ENCODE measurements at places on chromosomes 7 and 10.
A peak's percentile ranks its signal among the peaks of the same experiment; 100 is the strongest.

DNA sequence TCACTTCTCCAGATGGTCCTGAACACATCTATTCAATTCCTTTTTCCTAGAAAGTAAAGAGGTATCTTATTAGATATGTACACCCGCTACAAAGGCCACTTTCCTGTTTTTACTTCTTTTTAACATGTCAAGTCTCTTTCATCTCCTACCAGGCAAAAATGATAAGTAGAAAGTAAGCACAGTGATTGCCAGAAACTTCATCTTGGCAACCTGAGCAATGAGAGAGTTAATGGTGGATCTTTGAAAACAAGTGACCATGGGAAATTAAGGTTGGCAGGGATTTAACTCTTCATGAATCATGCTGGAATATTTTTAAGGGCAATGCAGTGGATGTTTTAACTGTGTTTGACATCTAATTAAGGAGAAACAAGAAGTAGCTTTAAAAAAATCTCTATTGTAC is 2.7 kb downstream of the SEMA3A start:
- no peak for DNase-seq

DNA sequence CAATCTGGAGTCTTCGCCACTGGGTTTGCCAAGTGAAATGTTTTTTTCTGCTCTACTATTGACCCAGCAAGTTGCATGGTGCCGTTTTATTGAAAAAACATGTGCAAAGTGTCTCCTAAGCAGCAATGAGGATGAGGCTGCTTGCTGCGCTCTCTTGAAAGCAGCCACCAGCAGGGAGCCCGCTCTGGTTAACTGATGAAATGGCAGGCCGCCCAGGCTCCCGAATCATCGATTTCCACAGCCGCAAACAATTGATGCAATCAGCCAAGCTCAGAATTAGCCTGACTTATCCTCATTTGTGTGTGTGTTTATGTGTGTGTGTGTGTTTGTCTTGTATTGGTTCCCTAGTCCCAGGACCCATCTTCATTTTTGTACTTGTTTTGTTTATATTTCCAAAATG is 22.2 kb upstream of the LYZL1 start:
- DNase-seq: no peak

GRCh38 chr7:120529736-120530135 is 256.8 kb downstream of the KCND2 start:
- no peak for DNase-seq

- no peak for DNase-seq
Measured at GRCh38 chr10:29951441-29951931, 107.9 kb downstream of the JCAD start.

- peak; percentile 43 for DNase-seq
Measured at GRCh38 chr7:128030654-128031611, at the start of gene LRRC4. Gene LRRC4 (minus strand): TSS chr7:128031437. CDS start chr7:128030640, 797 bp downstream.

DNA sequence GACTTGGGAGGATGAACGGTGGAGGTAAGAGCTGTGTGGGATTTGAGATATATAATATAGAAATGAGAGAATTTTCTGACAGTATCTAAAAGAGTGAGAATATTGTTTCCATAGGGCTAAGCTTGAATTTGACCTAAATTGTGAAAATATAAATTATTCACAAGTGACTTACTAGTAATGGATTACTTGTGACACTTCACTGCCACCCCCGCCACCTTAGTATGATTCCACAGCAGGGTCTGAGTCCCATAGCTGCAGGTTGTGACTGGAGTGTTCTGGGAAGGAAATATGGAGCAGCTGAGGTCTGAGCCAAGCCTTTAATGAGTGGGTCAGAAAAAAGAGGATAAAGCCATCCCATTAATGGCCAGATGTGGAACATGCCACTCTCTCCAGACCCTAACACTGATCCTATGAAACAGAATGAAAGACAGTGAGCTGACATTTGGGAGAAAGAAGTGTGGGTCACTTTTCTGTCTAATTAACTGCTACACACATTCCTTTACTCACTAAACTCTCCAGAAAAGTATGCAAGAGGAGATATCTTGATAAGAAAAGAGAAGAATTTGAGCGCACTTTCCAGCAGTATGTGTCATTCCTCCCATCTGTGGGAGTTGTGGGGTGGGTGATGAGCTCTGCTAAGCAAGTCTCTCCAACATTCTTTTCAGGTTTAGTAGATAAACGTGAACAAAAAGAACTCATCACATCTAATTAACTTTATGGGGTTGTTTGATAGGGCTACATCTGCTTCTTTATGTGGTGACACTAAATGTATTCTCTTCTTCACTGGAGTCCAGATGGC is 1193.4 kb downstream of the SORCS3 start:
- DNase-seq: no peak

DNA sequence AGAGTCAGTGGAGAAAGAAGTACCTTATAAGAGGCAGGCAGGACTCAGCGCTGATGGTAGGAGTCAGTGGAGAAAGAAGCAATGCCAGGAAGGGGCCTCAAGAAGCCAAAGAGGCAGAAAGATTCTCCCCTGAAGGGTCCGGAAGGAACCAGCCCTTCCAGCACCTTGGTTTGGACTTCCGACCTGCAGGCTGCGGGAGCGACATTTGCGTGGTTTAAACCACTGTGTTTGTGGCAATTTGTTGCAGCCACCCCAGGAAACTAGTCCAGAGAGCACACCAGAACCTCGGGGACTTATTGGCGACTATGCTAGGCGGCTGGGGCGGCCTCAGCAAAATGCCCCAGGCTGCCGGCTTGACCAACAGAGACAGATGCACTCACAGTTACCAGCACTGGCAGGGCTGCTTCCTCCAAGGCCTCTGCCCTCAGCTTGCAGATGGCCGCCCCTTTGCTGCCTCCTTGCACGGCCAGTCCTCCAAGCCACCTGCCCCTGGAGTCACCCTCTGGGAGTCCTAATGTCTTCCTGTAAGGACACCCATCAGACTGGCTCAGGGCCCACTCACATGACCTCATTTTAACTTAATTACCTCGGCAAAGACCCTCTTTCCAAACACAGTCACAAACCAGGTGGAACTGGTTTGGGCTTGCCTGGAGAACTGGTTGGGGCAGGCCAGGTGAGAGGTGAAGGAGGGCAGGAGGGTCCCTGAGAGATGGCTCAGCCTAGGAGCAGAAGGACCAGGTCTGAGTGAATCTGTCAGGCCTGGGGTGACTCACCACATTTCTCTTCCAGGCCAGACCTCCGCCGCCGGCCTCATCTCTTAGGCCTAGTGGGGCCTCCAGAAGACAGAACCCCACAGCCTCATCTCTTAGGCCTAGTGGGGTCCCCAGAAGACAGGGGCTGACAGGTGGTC is 26.1 kb downstream of the CALML3 start:
- DNase-seq: no peak

DNA sequence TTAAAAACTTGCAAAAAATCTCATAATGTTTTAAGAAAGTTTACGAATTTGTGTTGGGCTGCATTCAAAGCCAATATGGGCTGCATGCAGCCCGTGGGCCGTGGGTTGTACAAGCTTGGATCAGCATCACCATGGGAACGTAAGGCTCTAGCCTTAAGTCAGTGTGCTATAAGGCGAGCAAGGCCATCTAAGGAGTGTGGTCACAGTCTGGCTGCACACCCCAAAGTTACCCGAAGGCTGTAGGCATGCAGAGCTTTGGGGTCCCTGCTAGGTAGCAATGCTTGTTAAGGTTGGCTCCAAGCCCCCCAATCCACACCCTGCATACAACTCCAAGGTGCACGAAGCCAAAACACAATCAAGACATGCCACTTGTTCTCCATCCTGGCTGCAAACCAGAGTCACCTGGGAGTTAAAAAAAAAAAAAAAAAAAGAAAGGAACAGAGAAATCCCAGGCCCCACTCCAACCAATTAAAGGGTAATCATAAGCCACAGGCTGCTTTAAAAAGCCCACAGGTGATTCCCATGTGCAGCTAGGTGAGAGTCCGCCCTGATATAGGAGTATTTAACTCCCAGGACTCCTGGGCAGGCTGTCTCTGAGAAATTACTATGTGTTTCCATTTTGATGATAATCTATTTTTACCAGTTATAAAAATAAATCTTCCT is 8.5 kb upstream of the PNLIPRP2 start:
- no peak for DNase-seq

GRCh38 chr10:103856797-103857170 is 1.4 kb upstream of the SH3PXD2A start:
- no peak for DNase-seq

GRCh38 chr7:103130901-103131624 is 17.8 kb downstream of the NAPEPLD start:
- DNase-seq: no peak

DNA sequence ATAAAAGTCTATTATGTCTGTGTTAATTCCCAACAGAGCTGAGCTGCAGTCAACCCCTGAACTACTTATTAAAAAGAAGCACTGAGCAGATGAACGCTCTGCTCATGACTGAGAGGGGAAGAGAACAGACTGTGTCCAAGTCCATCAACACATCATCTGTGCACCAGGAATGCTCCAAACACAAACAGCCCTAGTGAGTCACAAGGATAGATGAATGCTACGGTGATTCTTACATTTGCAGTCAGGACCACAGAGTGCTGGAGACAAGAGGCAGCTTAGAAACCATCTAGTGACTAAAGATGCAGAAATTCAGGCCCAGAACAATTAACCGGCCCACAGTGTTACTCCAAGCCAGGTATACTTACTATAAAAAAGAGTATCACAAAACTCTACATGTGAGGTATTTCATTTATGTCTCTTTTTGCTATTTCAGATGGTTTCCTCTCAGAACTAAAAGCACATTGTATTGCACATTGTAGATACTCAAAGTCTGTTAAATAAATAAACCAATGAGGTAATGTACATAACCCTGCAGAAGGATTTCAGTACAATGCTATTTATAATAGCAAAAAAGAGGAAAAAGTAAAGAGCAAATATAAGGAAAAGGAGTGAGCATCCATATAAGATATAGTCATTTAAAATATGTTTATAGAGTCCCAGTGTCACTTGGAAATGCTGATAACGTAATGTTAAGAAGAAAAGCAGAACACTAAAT is 159.2 kb downstream of the KCNMA1 start:
- DNase-seq: no peak

- DNase-seq: no peak
Measured at GRCh38 chr7:69696686-69697685, 98.7 kb downstream of the AUTS2 start.

DNA sequence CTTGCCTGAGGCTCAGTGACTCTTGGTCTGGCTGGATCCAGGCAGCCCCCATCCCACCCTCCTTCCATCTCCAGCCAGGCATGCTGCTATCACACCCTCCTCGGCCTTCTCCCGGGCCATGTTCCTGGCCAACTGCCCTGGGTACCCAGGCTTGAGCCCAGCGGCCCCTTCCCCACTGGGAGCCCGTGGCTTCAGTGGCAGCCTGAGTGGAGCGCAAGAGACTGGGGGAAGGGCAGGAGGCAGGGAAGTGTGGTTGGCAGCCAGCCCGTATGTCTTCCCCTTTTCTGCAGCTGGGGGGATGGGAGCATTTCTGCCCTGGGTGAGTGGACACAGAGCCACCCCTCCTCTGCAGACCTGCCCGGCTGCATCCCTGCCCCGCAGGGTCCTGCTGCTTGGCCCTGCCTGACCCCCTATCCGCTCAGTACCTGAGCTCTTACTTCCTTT is 148.5 kb downstream of the ARHGAP22 start:
- DNase-seq: no peak

DNA sequence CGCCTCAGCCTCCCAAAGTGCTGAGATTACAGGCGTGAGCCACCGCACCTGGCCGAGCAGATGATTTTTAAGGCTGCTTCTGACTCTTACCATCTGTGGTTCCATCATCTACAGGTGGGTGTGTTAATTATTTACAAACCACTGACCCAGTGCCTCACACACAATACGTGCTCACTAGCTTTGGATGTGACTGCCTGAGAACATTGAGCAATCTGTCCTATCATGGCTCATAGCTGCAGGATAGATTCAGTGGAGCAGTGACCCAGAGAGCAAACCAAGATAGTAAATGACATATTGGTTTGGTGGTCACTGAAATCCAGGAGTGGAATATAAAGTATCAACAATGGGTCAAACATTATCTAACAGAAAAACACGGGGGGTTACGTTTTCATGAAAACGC is 24.1 kb downstream of the GPAM start:
- no peak for DNase-seq

DNA sequence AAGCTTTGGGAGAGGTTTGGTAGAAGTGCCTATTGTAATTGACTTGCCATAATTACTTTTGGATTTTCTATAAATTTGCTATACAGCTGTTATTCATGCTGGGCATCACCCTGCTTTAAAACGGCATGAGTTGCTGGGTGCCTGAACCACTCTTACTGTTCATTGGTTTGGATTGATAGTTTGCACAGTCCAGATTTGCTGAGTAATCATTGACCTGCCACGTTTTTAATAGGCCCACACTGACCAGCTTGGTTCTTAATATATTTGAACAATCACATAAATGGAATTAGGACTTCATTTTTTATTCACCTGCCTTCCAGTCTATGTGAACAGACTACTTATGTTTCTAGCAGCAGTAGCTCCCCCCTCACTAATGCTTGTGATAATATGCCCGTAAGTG is 630.8 kb downstream of the SDK1 start:
- DNase-seq: no peak

- no peak for DNase-seq
Measured at GRCh38 chr10:9707216-9707615, 1310.5 kb upstream of the CELF2 start.

DNA sequence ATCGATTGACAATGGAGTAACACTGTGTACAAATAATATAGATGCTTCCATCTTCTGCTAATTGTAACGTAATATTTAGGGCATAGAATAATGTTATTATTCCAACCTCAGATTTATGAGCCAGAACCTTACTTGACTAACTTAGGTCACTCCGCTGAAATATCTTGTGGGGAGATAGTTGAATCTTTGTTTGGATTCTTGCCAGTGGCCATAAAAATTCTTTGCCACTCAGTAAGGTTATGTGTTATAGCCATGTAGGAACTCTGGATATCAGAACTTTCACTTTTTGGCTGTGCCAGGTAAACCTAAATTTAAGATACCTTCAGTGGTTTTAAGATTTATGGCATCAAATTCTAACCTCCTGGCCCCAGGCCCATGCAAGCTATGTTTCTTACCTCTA is 197.6 kb downstream of the WDR11 start:
- no peak for DNase-seq

GRCh38 chr10:34766811-34767494 is 48.1 kb downstream of the PARD3 start:
- DNase-seq: no peak

- no peak for DNase-seq
Measured at GRCh38 chr7:47382200-47382599, 199.7 kb downstream of the TNS3 start.

GRCh38 chr10:44927352-44927751 is 16.2 kb downstream of the TMEM72 start:
- DNase-seq: no peak

DNA sequence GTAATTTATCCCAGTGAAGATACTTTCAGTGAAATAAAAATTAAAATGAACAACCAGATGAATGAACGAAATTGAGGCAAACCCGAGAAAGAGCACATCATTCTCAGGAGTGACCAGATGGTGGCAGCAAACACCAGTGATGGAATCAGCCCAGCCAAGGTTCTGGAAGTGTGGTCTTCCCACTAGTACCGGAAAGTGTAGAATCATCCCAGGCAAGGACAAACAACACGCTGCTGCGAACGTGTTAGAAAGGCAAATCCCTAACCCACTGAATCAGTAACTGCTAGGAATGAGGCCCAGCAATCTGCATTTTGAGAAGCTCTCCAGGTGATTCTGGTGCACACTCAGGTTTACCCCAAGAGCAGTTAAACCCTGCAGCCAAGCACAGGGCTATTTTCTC is 15.5 kb upstream of the SLC18A3 start:
- DNase-seq: peak; percentile 43

GRCh38 chr10:114070710-114071109 is 27.0 kb downstream of the ADRB1 start:
- no peak for DNase-seq

- DNase-seq: no peak
Measured at GRCh38 chr10:94093286-94093905, 99.7 kb downstream of the PLCE1 start.

- DNase-seq: no peak
Measured at GRCh38 chr10:131899116-131899690, 1.6 kb upstream of the PPP2R2D start.

All from activated CD8-positive, alpha-beta T cell treated with anti-CD3 and anti-CD28 coated beads for 36 hours (primary cell).